ENCODE measurements at places on chromosomes 6 and 20.

DNA sequence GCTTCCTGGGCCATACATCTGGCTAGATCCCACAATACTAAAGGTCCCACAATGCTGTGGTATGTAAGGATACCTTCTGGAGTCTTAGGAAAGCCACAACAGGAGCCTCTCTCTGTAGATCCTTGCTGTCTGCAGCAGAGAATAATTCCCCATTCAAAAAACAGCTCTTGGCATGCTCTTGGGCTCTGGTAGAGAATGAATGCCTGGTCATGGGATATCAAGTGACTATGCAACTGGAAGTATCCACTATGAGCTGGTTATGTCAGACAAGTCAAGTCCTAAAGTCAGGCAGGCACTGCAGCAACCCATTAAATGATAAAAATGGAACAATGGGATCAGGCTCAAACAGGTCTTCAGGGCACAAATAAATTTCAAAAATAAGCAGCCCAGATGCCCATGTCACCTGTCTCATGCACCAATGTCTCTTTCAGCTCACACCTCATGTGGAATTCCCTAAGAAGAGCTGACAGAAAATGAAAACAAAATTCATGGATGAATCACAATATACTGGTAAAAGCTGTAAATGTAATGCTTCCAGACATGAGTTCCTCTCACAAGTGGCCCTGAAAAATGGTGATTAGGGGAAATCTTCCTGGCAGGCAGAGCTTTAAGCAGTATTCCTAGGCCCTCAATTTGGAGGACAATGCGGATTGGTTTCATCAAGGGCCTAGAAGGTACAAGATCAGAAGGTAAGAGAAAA lies 4.3 kb downstream of the AK9 start:
- no peak for DNase-seq

GRCh38 chr20:47318586-47319516 lies 37.6 kb downstream of the ZMYND8 start:
- no peak for DNase-seq

DNA sequence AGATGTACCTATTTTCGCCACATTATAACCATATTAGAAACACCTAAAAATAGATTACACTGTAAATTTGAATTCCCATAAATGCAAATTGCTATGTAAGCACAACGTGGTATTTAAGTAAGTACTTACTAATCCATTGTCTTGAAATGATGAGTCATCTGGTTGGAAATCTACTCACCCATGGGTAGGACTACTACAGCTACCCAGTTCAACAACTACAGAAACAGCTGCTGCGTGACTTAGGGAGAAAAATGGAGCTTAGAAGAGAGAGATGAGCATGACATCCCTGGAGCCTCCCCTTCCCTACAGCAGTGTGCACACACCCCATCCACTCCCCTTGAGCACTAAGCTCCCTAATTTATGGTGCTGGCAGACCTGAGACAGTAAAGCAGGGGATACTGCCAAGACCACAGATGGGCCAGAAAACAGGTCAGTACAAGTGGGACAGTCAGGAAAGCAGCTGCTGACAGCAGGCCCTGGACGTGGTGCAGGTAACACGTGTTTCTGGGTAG lies 26.9 kb downstream of the RRAGD start:
- DNase-seq = no peak

DNA sequence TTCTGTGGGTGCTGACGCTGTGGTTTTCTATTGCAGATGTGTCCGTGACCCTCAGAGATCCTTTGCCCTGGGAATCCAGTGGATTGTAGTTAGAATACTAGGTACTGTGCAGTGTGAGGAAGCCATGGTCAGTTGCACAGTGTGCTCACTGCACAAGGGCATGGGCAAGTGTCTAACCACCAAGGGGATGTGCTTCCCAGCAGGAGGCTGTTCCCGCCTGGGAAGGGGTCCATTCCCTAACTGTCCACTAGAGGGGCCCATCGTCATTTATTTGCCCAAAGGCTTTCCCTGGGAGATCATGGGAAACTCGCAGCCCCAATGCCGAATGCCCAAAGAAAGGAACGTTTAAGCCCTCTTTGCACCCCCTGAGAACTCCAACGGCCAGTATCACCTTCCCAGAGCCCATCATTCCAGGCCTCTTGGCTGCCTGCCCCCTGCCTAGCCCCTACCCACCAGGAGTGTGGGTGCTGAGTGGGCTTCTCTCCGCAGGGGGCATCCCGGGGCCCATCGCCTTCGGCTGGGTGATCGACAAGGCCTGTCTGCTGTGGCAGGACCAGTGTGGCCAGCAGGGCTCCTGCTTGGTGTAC lies 26.2 kb downstream of the SLCO4A1 start:
- peak; percentile 80 for DNase-seq

GRCh38 chr6:162864911-162865310 lies 137.1 kb downstream of the PACRG start:
- no peak for DNase-seq

DNA sequence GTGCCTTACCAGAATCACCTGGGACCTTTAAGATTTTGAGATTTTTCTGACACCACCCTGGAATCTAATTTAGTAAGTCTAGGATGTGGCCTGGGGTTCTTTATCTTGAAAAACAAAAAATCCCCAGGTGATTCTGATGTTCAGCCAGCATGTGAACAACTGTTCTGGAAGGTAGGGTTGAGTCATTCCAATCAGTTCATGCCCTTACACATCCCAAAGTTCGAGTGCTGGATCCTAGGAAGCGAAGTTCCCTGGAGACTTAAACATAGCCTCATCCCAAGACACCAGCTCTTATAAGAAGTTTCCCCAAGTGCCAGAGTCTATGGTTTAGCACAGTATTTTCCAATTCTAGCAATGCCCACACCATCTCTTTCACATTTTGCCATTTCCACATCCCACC lies 6.3 kb upstream of the TSHZ2 start:
- DNase-seq = no peak

- no peak for DNase-seq
Measured at GRCh38 chr6:125953502-125953875, 3.1 kb upstream of the HINT3 start.

DNA sequence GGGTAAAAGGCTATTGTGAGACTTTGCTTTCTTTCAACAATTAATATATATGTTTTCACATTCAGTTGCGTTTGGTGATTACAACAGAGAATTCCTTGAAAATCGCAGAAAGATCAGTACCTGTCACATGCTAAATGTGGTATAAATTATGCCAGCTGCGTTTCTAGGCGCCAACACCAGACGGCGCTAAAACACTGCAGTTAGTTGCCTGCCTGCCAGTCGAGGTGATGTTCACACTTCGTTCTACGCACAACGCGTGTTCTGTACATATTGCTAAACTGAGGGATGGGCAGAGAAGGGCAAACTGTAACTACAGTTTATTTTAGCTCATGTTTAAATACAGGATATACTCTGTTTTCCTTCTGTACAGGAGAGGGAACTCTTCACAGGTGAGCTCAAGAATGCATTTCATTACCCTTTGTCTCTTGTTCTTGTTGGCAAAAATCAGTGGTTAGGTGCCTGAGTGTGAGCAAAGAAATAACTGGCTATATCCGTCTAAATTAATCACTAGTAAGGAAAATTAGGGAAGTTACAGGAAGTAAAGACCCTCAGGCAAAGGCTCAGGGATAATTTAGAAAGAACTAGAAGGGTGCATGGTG lies 100.1 kb upstream of the RGS17 start:
- DNase-seq = peak; percentile 16

DNA sequence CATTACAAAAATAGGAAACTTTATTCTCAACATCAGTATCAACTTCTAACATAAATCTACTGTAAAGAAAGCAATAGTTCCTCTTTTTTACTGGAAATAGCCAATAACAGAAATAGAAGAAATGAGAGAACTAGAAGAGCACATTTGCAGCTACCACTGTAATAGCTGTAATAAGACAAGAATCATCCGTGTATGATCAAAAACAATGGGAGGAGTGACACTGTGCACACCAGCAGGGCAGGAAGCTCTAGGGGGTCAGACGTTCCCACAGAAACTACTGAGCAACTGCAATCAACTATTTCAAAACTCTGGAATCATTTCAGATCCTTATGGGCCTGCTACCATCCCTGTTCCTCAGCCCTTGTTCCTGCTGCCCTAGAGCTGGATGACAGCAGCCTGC lies 43.7 kb downstream of the NINL start:
- DNase-seq = no peak

- DNase-seq = no peak
Measured at GRCh38 chr20:17014756-17015366, 212.0 kb upstream of the PCSK2 start.

DNA sequence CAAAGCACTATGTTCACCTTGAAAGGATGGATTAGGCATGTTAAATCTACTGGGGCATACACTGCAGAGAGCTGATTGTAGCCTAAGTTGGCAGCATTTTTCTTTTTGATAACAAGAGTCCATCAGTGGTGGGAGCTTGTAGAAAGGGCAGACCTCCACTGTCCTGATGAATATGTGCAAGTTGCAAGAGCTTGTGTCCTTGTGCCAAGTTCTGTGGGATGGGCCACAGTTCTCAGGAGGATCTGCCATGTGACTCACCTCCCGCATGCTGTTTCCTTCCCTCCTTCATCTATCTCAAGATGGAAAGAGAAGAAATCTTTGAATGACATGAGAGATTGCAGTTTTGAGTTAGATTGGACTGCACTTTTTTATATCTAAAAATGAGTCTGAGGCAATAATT lies 58.3 kb upstream of the GGTLC1 start:
- no peak for DNase-seq

DNA sequence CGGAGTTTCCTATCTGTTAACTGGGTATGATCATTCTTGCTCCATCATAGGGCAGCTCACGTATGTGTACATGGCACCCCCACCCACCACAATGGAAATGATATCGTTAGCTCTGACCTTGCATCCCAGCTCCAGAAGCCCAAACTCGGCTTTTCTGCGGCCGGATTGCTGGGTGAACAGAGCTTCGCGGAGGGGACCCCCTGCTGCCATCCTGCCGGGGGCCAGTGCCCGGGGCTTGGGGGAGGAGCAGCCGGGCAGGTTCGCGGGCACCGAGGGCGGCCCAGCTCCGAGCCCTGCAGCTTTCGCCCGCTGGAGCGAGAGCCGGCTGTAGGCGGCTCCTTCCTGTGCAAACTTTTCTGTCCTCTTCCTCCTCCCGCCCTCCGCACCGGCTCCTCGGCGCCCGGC lies 24.9 kb upstream of the FUCA2 start:
- DNase-seq = no peak

DNA sequence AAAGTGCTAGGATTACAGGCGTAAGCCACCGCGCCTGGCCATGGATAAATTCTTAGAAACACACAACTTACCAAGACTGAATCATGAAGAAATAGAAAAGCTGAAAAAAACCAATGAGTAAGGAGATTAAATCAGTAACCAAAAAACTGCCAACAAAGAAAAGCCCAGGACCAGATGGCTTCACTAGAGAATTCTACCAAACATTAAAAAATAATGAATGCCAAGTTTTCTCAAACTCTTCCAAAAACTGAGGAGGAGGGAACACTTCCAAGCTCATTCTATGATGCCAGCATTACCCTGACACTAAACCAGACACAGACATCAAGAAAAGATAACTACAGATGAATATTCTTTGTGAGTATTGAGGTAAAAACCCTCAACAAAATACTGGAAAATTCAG lies 44.3 kb downstream of the USP49 start:
- no peak for DNase-seq

- no peak for DNase-seq
Measured at GRCh38 chr20:46296526-46297250, 11.6 kb downstream of the CDH22 start.

DNA sequence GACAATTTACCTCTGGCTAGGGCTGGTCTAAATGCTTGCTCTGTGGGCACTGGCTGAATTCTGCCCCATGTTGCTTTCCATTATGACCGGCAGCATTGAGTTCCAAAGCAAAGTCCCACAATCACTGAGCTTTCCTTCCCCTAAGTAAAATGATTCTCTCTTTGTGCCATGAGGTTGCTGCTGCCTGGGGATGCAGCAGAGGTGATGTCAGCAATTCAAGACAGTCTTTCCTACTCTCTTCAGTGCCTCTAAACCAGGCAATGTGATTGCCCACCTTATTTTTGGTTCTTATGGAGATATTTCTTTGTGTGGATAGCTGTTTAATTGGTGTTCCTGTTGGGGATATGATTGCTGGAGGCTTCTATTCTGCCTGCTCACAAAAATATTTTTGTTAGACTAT lies 1043.9 kb upstream of the EPHA7 start:
- DNase-seq = no peak

DNA sequence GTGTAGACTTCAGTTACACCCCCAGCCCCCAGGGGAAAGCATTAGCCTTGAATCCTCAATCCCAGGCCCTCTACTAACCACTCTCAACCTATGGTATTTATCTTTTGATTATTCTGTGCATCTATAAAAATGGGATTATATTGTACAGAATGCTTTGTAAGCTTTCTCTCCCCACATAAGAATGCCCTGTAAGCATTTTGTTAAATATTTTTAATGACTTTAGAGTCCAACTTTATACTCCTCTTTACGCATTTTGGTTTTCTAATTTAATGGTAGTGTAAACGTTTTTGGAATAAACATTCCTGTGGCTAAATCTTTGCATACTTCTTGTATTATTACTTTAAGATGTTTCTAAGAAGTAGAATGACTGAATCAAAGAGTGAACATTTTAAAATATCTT lies 35.4 kb downstream of the FBXO9 start:
- no peak for DNase-seq

DNA sequence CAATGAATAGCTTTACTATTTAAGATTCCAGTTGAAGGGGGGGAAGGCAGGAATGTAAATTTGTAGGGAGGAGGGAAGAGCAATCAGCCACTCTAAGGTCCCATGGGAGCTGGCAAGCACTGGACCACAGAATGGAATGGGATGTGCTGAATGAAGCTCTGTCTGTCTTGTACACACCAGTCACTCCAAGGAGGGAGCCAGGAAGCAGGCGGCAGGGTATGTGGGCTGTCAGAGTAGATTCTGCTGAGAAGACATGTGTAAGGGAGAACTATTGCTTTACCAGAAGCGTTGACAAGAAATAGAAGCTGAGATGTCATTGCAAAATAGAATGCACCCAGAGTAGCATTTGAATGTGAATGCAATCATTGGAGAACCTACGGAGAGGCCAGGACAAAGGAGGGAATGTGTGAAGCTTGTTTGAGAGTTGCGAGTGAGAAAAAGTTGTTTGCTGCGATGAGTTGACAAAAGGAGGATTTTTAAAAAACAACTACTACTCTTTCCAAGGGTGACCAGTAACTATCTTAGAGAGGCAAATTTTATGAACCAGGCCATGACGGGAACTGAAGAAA lies 25.2 kb upstream of the PDE7B start:
- no peak for DNase-seq

DNA sequence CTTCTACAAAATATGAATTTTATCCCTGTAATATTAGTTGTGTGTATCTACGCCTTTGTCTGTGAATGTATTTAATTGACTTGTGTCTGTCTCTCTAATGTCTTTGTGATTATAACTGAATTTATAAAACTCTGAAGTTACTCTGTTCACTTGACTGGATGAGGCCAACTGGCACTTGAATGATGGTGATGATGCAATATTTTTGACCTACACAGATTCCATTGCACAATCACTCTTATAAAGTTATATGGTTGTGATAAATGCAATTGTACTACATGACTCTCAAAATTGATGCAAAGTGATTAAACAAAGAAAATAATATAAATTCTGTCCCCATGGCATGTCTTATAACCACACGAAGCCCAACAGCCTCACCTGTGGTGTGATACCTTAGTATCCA lies 287.3 kb upstream of the PLN start:
- DNase-seq = no peak

GRCh38 chr6:72371473-72371872 lies 250.4 kb upstream of the KCNQ5 start:
- DNase-seq = no peak

Data from GM20000 (cell line).